Activated CD4-positive, alpha-beta T cell treated with anti-CD3 and anti-CD28 coated beads for 36 hours (primary cell): ENCODE measurements at places on chromosomes 16 and 17. TPM values are rescaled to one million over a fixed set of nuclear protein-coding genes. Genes with fewer than 3 reads are reported as not detected.

DNA sequence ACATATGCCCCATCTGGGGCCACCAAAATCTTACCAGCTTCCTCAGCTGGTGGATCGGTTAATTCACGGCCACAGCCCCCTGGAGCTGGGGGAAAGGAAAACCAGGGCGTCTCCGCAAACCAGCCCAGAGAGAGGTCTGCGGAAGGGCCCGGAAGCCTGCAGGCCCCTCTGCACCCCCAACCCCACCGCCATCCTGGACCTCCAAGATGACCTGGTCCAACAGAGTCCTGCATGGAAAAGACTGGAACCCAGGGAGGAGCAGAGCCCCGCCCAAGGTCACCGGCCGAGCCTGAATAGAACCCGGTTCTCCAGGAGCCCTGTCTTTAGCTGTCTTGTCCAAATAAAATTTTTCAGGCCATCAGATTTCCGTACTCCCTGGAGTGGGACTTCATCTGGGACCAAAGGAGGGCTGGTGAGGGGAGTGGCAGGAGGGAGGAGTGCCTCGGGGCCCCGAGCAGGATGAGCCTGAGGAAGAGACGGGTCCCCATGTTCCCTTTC, 37.4 kb upstream of the NDRG4 start:
- peaks cover 40% of the 10 kb centered on the region for H3K27me3 ChIP-seq
- no peak overlapping the region for H3K27ac ChIP-seq
- no peak for DNase-seq
- no peak overlapping the region for H3K4me3 ChIP-seq
- H3K4me1 ChIP-seq = peaks cover 10% of the 10 kb centered on the region
- no peaks in the 10 kb centered on the region for H3K36me3 ChIP-seq

DNA sequence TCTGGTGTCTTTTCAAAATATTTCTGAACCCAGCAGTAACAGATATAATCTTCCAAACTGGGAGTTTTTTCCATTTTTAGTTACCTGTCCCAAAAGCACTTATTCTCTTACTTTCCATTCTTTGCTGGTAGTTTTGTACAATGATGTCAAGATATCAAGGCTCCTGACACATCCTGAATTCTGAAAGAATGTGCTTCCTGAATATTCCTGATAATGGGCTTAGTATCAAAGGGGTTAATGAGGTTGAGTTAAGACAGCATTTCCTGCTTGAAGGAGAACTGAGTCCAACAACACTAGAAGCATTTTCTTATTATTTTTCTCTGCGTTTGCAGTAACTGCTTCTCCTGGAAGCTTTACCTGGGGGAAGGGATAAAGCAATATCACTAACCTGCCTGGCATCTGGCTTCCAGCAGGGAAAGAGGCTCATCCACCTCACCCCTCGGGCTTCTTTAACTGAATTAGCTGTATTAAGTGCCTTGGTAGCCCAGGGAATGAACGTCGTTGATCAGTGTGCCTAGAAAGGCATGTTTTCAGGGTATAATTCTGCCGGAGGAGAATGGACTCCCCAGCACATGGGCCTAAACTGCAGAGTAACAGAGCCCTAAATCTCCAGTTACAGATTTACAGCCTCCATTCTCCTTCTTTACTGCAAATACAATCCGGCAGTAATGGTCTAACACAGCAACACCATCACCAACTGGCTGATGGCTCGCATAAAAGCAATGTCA, 134.4 kb downstream of the SNX11 start:
- DNase-seq = no peak
- H3K4me3 ChIP-seq = no peak overlapping the region
- peaks cover 76% of the 10 kb centered on the region for H3K4me1 ChIP-seq
- H3K36me3 ChIP-seq = peaks cover 4% of the 10 kb centered on the region

DNA sequence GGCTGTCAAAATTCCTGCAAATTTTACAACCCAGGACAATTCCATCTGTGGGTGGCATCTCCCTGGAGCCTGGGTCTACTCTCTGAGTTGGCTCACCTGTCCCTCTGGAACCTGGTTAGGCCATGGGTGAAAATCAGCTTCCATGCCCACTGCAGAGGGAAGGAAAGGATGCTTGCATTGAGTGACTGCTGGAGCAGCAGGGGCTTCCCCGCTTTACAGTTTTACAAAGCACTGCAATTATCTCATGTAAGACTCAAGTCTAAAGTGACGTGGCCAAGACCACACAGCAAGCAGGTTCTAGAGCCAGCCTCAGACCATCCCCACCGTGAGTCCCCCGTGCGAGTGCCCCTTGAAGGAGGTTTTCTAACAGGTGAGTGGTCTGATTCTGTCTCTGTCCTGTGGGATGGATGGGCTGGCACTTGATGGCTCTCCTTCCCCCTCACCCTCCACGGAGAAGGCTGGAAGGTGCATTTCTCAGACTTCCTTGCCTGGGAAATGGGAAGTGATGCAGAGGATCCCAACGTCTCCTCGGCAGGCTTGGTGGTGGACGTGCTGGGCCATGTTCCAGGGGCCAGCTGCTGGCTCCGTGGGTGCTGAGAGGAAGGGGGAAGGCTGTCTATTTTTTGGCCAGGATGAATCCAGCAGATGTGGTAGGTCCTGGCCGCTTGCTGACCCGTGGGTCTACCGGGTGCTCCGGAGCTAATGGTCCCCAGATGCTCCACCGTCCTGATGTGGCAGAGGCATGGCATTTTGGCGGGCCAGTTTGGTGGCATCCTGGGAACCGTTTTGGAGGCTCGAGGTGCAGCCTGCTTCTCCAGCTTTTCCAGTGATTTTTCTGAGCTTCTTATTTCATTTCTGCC, 26.3 kb upstream of the CBX4 start:
- no peak overlapping the region for H3K27ac ChIP-seq
- no peaks in the 10 kb centered on the region for H3K4me1 ChIP-seq
- no peaks in the 10 kb centered on the region for H3K36me3 ChIP-seq
- peaks cover 17% of the 10 kb centered on the region for H3K27me3 ChIP-seq
- no peak overlapping the region for H3K4me3 ChIP-seq

DNA sequence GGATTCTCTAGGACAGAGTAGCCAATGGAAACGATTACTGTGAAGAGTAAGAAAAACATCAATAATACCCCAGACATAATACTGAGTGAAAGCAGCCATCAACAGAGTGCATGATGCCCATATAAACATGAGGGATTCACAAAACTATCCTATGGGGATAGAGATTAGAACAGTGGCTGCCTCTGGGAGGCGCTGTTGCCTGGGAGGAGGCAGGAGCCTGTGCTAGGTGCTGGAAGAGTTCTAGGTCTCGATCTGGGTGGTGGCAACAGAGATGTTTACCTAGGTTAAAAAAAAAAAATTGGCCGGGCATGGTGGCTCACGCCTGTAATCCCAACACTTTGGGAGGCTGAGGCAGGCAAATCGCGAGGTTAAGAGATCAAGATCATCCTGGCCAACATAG, 7.9 kb downstream of the FA2H start:
- no peak overlapping the region for H3K4me3 ChIP-seq
- H3K27ac ChIP-seq = no peak overlapping the region
- DNase-seq = peak; percentile 18
- H3K36me3 ChIP-seq = no peaks in the 10 kb centered on the region
- H3K27me3 ChIP-seq = peaks cover 14% of the 10 kb centered on the region

DNA sequence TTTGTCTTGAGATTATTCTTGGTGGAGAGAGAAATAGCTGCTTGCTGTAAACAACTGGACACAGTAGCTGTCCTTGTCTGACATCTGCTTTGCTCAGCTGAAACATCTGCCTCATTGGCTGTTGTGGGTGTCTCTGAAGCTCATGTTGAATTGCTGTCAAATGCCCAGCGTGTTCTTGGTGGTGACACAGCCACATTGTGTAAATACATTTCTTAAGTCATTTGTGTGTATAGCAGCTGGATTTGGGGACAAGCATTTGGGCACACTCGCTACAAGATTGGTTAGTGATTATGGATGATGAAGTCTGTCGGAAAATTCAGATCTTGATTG, 5.3 kb downstream of the FAM234A start:
- no peak overlapping the region for H3K4me3 ChIP-seq
- H3K36me3 ChIP-seq = peaks cover 6% of the 10 kb centered on the region
- H3K27ac ChIP-seq = no peak overlapping the region
- H3K4me1 ChIP-seq = peaks cover 33% of the 10 kb centered on the region

DNA sequence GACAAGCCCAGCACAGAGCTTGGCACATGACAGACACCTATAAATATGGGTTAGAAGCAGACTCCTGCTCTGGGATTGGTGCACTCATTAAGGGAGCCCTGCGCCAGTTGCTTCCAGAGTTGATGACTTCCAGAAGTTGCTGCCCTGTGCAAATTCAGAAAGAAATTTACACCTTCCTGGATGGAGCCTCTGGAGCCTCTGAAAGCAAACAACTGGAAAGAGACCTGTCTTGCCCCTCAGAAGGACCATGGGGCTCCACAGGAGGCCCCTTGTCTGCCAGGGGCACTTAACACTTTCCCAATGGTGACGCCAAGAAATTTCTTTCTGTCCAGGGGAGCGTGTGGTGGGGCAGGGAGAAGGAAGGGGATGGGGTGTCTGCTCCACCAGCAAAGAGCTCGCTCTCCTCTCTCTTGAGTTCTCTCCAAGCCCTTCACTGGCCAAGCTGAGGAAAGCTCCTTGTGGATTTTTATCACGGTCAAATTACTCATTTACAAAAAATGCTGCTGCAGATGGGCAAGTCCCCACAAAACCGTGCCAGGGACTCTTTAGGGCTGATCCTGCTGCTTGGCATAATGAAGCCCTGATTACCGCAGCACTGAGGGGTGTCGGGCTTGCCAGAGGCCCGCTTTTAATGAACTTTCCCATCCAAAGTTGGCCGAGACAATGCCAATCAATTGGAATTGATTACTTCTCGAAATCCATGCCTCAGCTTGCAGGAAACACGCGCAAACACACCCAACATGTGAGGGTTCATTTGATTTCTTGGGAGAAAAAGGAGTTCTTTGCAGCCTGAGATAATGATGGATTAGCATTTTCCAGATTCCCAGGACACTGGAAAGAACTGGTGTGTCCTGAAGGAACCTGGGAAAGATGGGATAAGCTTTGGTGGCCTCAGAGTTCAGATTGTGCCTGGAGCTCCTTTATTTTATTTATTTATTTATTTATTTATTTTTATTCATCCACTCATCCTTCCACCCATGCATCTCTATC, 583.6 kb upstream of the CDH5 start:
- H3K36me3 ChIP-seq = no peaks in the 10 kb centered on the region
- H3K27me3 ChIP-seq = peaks cover 2% of the 10 kb centered on the region
- no peak overlapping the region for H3K27ac ChIP-seq
- DNase-seq = no peak
- no peak overlapping the region for H3K4me3 ChIP-seq
- no peaks in the 10 kb centered on the region for H3K4me1 ChIP-seq

DNA sequence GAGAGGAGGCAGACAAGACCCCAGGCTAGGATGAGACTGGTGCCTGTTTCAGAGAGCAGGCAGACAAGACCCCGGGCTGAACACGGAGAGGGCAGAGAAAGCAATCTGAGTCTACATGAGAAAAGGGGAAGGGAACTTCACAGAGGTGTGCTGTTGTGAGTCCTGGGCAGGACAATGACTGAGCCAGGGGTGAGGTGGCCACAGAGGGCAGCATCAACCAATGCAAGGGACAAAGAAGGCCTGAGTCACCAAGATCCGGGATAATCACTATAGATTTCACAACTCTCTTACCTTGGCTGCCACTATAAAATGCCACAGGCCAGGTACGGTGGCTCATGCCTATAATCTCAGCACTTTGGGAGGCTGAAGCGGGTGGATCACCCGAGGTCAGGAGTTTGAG, 89.0 kb downstream of the SLC39A11 start:
- no peak for DNase-seq
- H3K36me3 ChIP-seq = peaks cover 10% of the 10 kb centered on the region
- H3K4me3 ChIP-seq = no peak overlapping the region
- no peak overlapping the region for H3K27ac ChIP-seq

GRCh38 chr16:25210758-25211157, 6.0 kb upstream of the AQP8 start:
- H3K27ac ChIP-seq = no peak overlapping the region
- peaks cover 2% of the 10 kb centered on the region for H3K4me1 ChIP-seq
- peak; percentile 25 for DNase-seq
- H3K4me3 ChIP-seq = no peak overlapping the region

- H3K36me3 ChIP-seq = no peaks in the 10 kb centered on the region
- no peak for DNase-seq
- H3K4me3 ChIP-seq = no peak overlapping the region
- peaks cover 51% of the 10 kb centered on the region for H3K4me1 ChIP-seq
- H3K27me3 ChIP-seq = no peaks in the 10 kb centered on the region
Observed at GRCh38 chr17:77833769-77834168, 124.7 kb upstream of the TNRC6C start.

DNA sequence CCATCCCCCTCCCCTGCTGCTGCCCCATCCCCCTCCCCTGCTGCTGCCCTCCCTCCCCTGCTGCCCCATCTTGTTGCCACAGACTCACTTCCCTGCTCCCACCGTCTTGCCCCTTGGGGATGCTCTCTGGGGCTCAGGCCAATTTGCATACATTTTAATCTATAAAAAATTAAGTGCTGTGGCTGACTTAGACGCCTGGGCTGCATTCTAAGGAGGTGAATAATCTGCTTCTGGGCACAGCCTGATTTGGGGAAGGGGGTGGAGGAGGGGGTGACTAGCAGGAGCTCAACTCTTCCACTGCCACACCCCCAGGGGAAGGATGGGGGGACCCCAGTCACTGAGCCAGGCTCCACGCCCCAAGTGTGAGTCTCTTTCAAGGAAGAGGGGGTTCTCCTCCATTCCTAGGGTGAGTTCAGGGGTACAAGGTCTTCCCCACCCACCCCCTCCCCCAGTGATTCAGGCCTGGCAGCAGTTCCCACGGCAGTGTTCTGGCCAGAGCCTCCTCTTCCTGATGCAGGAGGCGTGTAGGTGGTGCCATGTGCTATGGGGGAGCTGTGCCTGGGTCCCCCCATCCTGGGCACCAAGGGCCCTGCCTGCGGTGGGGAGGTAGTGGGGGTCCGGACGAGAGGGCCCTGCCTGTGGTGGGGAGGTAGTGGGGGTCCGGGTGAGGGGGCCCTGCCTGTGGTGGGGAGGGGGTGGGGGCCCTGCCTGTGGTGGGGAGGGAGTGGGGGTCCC, 5.0 kb downstream of the DPH1 start:
- H3K4me3 ChIP-seq = no peak overlapping the region
- peaks cover 18% of the 10 kb centered on the region for H3K4me1 ChIP-seq
- no peak overlapping the region for H3K27ac ChIP-seq

GRCh38 chr16:24289166-24289700, 33.1 kb downstream of the CACNG3 start:
- H3K27me3 ChIP-seq = peaks cover 15% of the 10 kb centered on the region
- no peak overlapping the region for H3K27ac ChIP-seq
- DNase-seq = no peak
- no peak overlapping the region for H3K4me3 ChIP-seq
- no peaks in the 10 kb centered on the region for H3K4me1 ChIP-seq

GRCh38 chr17:68006797-68007196, 10.5 kb upstream of the C17orf58 start:
- no peak for DNase-seq
- no peaks in the 10 kb centered on the region for H3K36me3 ChIP-seq
- H3K27ac ChIP-seq = no peak overlapping the region

GRCh38 chr16:75264457-75264998, 13.1 kb upstream of the BCAR1 start:
- no peak overlapping the region for H3K27ac ChIP-seq
- H3K36me3 ChIP-seq = no peaks in the 10 kb centered on the region
- peaks cover 20% of the 10 kb centered on the region for H3K27me3 ChIP-seq

- no peak overlapping the region for H3K27ac ChIP-seq
- H3K27me3 ChIP-seq = no peaks in the 10 kb centered on the region
- no peak overlapping the region for H3K4me3 ChIP-seq
- DNase-seq = no peak
Observed at GRCh38 chr17:69424287-69425041, 10.0 kb downstream of the MAP2K6 start.

The CES5A gene
- not detected for total RNA-seq

The TP53TG3F gene
- total RNA-seq = 0.19 TPM

The CACNA1G gene
- total RNA-seq = not detected

The ABCC6 gene
- total RNA-seq = not detected

The KRTAP1-5 gene
- total RNA-seq = not detected

The C17orf50 gene
- not detected for total RNA-seq

The APOBR gene
- total RNA-seq = 1.8 TPM

The GJC1 gene
- total RNA-seq = 3.7 TPM
